ENCODE measurements at places on chromosomes 12 and 14.

GRCh38 chr12:69389831-69390230 is 30.3 kb downstream of the YEATS4 start:
- DNase-seq, result no peak

DNA sequence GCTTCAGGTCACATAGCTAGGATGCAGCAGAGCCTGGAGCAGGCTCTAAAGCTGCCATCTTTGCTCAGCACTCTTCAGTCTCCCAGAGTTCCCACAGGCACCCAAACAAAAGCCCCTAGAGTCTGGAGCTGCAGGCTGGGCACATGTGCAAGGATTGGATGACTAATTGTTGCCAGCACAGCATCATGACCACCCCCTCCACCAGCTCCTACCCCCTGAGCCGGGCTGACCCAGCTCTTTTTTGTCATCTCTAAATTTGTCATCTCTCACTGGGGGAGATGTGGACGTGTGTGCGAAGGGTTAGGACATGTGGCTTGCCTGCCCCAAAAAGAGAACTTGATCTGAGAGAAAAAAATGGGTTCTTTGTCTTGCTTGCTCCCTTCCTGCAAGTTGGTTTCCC is 4.3 kb upstream of the MMP19 start:
- no peak for DNase-seq

- DNase-seq, result no peak
These were observed 42.2 kb upstream of the PTGR2 start for GRCh38 chr14:73809391-73809790.

- no peak for DNase-seq
These were observed 95.1 kb upstream of the RFX4 start for GRCh38 chr12:106487664-106488063.

- DNase-seq, result peak; percentile 61
These were observed 71.3 kb downstream of the ANKRD9 start for GRCh38 chr14:102437997-102438915.

DNA sequence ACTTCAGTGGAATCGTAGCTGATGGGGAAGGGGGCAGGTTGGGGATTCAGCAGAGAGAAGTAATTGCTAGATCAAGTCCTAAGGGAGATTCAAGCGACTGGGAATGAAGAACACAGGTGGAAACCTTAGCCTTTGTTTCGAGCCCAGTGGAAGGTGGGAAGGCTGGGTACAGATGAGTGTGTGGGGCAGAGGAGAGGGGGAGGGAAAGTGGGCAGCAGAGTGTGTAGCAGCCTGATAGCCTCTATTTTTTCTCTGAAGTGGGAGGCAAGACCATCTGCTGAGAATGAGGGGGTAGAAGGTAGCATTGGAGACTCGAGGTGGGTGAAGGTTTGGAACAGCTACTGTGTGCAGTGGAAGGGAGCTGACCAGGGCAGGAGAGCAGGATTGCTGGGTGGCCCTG is 91.0 kb downstream of the ADCK1 start:
- DNase-seq, result no peak

- DNase-seq, result no peak
These were observed 299.4 kb downstream of the ETNK1 start for GRCh38 chr12:22924391-22924790.

GRCh38 chr12:128336204-128337070 is 69.5 kb downstream of the TMEM132C start:
- no peak for DNase-seq

- DNase-seq, result no peak
These were observed 83.7 kb downstream of the DPF3 start for GRCh38 chr14:72810201-72810600.

DNA sequence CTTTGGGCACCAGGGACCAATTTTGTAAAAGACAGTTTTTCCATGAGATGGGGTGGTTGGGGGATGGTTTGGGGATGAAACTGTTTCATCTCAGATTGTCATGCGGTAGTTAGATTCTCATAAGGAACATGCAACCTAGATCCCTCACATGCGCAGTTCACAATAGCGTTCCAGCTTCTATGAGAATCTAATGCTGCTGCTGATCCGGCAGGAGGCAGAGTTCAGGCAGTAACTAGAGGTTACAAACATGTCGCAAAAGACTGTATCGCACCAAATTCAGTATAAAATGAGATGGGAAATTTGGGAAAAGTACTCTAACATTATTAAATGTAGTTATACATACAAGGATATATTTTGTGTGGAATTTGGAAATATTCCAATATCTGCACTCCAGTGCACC is 213.2 kb upstream of the LRFN5 start:
- DNase-seq, result no peak

DNA sequence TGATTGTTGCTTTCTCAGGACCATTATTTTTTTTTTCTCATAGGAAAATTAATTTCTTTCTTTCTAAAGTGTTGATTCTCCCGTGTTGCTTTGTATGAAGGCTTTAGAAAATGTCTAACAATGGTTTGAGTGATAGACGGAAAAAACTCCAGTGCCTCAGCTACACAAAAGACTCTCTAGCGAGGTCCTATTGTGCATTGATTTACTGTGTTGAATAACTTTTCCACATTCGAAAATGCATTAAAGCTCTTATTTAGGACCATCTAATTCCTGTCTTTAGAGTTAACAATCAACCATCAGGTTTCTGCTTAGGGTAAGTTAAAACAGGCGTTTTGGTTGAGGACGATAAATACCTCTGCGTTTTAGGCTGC is 99.6 kb downstream of the PTPN11 start:
- DNase-seq, result no peak

DNA sequence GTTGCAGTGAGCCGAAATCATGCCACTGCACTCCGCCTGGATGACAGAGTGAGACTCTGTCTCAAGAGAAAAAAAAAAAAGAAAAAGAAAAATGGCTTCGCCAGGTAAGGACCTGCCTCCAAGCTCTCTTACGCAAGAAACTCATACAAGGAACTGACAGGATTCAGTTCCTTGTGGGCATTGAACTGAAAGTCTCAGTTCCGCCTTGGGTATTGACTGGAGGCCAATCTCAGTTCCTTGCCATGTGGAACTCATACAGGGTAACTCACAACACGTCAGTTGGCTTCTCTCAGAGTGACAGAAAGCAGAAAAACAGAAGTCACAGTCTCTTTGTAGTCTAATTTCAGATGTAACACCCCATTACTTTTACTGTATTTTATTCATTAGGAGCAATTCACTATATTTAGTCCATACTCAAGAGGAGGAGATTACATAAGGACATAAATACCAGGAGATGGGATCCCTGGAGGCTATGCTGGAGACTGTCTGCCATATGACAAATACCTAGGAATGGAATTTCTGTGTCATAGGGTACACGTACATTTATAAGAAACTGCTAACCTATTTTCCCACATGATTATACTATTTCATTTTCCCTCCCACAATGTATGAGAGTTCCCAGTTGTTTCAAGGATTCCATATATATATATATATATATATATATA is 11.4 kb upstream of the NOPCHAP1 start:
- DNase-seq, result no peak

DNA sequence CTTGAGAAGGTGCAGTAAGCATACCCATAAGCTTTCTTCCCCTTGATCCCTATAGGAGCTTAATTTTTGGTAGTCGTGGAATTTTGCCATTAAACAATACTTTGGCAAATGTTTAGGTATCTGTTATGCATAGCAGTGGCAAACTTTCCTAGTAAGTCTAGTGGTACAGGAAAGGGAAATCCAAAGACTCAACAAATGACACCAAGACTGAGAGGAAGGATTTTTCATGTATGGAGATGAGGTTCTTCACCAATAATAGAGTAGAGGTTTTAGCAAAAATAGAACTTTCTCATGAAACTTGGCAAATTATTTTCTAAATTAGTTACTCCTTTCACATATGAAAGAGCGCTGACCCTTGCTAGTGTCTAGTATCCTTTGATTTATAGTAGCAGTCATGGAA is 2.8 kb downstream of the EID3 start:
- DNase-seq, result no peak

Data from iPS DF 19.7 (cell line).